Neural progenitor cell (in vitro differentiated cells): ENCODE measurements at places on chromosomes 16 and 17. TPM values are rescaled to one million over a fixed set of nuclear protein-coding genes. Genes with fewer than 3 reads are reported as not detected.
A peak's percentile ranks its signal among the peaks of the same experiment; 100 is the strongest.

DNA sequence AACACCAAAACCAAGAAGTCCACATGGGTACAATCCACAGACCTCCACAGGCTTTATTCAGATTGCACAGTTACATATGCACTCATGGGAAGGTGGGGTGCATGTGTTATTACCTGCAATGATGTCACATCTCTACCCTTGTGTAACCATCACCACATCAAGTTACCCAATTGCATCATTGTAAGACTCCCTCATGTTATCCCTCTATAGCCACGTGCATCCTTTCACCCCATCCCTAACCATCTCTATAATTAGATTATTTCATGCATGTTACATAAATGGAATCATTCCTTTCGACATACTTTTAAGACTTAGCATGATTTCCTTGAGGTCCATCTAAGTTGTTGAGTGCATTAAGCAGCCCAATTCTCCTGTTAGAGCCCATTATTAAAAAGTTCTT, 408.2 kb upstream of the C16orf82 start:
- H3K36me3 ChIP-seq = no peaks in the 10 kb centered on the region
- peaks cover 7% of the 10 kb centered on the region for H3K4me1 ChIP-seq
- H3K4me3 ChIP-seq = no peak overlapping the region
- no peak overlapping the region for H3K27ac ChIP-seq
- H3K27me3 ChIP-seq = no peaks in the 10 kb centered on the region
- DNase-seq = no peak

DNA sequence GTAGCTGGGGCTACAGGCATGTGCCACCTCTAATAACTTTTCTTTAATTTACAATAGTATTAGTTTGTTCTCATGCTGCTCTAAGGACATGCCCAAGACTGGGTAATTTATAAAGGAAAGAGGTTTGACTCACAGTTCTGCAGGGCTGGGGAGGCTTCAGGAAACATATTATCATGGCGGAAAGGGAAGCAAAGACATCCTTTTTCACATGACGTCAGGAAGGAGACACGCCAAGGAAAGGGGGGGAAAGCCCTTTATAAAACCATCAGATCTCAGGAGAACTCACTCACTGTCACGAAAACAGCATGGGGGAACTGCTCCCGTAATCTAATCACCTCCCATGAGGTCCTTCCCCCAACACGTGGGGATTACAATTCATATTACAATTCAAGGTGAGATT, 18.3 kb downstream of the IL4R start:
- H3K4me3 ChIP-seq = no peak overlapping the region
- H3K27me3 ChIP-seq = peaks cover 4% of the 10 kb centered on the region
- DNase-seq = no peak
- no peaks in the 10 kb centered on the region for H3K36me3 ChIP-seq

- peaks cover 42% of the 10 kb centered on the region for H3K4me1 ChIP-seq
- no peak overlapping the region for H3K27ac ChIP-seq
- no peak for DNase-seq
- no peaks in the 10 kb centered on the region for H3K27me3 ChIP-seq
- H3K36me3 ChIP-seq = no peaks in the 10 kb centered on the region
Observed at GRCh38 chr16:51527349-51527748, 376.3 kb upstream of the SALL1 start.

- H3K27me3 ChIP-seq = no peaks in the 10 kb centered on the region
- no peak overlapping the region for H3K27ac ChIP-seq
- H3K4me1 ChIP-seq = no peaks in the 10 kb centered on the region
- H3K36me3 ChIP-seq = no peaks in the 10 kb centered on the region
Observed at GRCh38 chr17:50765454-50766221, 1.7 kb downstream of the ANKRD40CL start.

DNA sequence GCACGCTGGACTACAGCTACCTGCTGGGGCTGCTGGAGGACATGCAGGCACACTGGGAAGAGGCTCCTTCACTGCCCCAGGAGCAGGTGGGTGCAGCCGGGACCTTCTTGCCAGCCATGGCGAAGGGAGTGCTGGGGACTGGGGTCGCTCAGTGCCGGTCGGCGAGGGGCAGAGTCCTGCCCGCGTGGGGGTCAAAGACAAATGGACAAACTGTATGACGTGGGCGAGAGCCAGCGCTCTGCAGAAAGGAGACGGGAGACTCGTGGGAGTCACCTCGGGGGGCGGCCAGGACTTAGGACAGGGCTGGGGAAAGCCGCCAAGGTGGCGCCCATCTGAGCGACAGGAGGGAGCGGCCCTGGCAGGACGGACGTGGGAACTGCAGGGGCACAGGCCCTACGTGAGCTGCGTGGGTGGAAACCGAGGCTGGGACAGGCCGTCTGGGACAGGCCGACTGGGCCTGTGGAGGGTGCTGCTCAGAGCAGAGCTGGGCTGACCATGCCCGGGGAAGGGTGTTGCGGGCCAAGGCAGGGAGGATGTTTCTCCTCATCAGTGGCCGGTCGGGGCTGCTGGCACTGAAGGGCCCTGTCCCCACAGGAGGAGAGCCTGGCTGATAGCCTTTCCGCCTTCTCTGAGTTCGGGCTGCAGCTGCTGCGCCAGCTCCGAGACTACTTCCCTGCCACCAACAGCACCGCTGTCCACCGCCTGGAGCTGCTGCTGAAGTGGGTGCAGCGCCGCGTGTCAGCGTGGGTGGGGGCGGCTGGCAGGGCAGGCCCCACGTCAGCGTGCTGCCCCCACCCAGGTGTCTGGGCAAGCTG, 8.0 kb downstream of the TSR3 start:
- peak overlapping the region; percentile 54 for H3K4me3 ChIP-seq
- no peak overlapping the region for H3K27ac ChIP-seq

GRCh38 chr17:20929334-20929733, 113.5 kb downstream of the USP22 start:
- DNase-seq = no peak
- H3K27ac ChIP-seq = no peak overlapping the region
- H3K4me3 ChIP-seq = no peak overlapping the region
- H3K36me3 ChIP-seq = peaks cover 5% of the 10 kb centered on the region
- no peaks in the 10 kb centered on the region for H3K27me3 ChIP-seq

- H3K36me3 ChIP-seq = no peaks in the 10 kb centered on the region
- no peaks in the 10 kb centered on the region for H3K27me3 ChIP-seq
- H3K27ac ChIP-seq = no peak overlapping the region
Observed at GRCh38 chr16:6200271-6200670, 1102.7 kb upstream of the EEF2KMT start.

DNA sequence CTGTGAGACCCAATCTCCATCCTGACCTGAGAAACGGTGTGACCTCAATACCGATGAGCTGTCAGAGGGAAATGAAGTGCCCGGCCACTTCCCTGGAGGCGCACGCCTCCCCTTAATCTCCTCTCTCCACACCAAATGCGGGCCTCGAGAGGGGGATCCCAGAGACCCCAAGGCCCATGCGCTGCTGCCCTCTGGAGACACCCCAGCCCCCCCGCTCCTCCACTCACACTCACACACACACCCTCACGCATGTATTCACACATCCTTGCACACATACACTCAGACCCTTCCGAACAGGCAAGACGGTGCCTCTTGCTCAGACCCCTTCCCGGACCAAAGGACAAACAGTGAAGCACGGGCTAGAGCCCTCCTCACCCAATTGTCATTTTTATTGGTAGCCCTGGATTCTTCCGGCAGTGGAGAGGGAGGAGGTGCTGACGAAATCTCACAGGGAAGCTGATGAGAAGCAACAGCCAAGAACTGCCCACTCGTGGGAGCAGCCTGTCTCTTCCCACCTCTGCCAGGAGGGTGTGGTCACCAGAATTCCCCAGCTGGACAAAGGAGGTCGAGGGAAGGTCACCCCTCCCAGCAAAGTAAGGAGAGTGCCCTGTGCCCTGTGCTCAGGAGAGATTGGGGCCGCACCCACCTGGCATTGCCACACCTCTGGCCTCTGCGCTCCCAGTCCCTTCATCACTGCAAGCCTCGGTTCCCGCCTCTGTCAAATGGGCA, 136.0 kb upstream of the TNRC6C start:
- H3K4me3 ChIP-seq = no peak overlapping the region
- H3K4me1 ChIP-seq = peaks cover 14% of the 10 kb centered on the region
- no peaks in the 10 kb centered on the region for H3K27me3 ChIP-seq
- no peaks in the 10 kb centered on the region for H3K36me3 ChIP-seq

GRCh38 chr17:2687074-2687418, 24.5 kb downstream of the CLUH start:
- no peak overlapping the region for H3K4me3 ChIP-seq
- H3K27me3 ChIP-seq = no peaks in the 10 kb centered on the region
- H3K4me1 ChIP-seq = no peaks in the 10 kb centered on the region
- DNase-seq = no peak

GRCh38 chr17:13576661-13577526, 24.8 kb downstream of the HS3ST3A1 start:
- H3K4me3 ChIP-seq = no peak overlapping the region
- H3K27ac ChIP-seq = no peak overlapping the region
- peaks cover 21% of the 10 kb centered on the region for H3K4me1 ChIP-seq

DNA sequence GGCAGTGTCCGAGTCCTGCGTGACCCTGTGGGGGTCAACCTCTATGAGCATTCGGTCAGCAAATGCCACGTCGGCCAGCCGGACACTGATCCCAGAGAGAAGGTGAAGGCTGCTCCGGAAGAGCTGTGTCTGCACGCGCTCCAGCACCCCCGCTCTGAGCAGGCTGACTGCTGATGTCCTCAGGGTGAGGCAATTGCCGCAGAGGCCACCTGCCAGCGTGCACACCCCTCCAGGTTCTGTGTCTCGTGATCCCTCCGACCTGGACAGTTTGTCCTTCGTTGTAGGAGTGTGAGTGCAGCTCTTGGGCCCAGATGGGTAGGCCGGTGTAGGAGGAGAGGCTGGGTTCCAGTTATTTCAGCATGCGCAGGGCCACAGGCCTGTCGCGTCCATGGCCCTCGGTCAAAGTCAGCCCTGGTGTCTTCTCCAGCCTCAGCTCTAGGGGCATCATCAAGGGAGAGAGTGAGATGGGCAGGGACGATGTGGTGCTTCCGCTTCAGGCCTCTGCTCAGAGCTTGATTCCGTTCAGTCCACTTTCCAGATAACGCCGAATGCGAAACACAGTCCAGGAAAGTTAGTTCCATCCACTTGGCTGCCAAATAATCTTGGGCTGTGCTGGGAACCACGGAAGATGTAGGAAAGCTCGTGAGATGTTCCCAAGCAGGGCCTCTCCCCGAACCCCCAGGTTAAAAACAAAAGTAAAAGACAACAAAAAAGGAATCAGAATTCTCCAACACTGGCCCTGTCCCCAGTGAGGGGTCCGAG, 15.1 kb upstream of the NCBP3 start:
- H3K27ac ChIP-seq = no peak overlapping the region
- H3K4me1 ChIP-seq = no peaks in the 10 kb centered on the region
- no peaks in the 10 kb centered on the region for H3K36me3 ChIP-seq
- no peak overlapping the region for H3K4me3 ChIP-seq

DNA sequence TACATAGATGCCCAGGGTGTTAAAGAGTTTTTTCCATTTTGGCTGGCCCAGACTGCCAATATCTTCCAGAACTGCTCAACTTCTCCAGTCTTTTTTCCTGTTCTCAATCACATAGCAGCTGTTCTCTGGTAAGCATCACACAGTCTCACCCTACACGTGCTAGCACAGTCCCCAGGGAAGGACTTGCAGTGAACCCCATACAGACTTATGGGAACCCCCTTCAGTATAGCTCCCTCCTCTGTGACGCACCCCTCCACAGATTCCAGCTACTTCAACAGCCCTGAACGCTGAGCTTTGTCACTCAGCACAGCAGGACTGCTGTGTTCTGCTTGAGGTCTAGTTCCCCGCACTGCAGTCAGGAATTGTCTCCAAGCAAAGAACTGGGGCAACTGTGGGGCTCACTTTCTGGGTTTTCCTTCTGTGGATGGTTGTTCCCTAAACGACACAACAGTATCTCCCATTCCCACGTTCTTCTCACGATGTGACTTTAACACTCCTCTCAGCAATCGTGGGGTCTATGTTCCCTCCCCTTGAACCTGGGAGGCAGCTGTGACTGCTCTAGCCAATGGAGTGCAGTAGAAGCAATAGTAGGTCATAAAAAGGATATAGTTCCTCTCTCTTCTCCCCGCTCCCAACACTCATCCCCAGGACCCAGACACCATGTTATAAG, 3.6 kb downstream of the MMP28 start:
- H3K36me3 ChIP-seq = no peaks in the 10 kb centered on the region
- no peak overlapping the region for H3K27ac ChIP-seq
- no peak for DNase-seq
- no peaks in the 10 kb centered on the region for H3K4me1 ChIP-seq

DNA sequence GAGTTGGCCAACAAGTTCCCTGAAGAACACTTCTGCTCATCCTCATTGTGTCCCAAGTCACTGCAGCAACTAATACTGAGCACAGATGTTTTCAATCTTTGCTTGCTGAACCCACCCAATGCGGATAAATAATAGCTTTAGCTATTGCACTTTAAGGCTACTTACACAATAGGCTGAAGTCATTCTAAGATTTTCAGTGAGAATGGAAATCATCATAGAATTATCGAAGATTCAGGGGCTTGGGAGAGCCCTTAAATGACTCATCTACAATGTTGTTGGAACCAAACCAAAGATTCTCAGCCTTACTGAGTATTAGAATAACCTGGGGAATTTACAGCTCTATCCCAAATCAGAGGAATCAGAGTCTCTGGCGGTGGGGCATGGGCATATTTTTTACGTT, 51.2 kb downstream of the SYCE1L start:
- no peaks in the 10 kb centered on the region for H3K27me3 ChIP-seq
- no peaks in the 10 kb centered on the region for H3K4me1 ChIP-seq
- DNase-seq = no peak
- no peaks in the 10 kb centered on the region for H3K36me3 ChIP-seq

DNA sequence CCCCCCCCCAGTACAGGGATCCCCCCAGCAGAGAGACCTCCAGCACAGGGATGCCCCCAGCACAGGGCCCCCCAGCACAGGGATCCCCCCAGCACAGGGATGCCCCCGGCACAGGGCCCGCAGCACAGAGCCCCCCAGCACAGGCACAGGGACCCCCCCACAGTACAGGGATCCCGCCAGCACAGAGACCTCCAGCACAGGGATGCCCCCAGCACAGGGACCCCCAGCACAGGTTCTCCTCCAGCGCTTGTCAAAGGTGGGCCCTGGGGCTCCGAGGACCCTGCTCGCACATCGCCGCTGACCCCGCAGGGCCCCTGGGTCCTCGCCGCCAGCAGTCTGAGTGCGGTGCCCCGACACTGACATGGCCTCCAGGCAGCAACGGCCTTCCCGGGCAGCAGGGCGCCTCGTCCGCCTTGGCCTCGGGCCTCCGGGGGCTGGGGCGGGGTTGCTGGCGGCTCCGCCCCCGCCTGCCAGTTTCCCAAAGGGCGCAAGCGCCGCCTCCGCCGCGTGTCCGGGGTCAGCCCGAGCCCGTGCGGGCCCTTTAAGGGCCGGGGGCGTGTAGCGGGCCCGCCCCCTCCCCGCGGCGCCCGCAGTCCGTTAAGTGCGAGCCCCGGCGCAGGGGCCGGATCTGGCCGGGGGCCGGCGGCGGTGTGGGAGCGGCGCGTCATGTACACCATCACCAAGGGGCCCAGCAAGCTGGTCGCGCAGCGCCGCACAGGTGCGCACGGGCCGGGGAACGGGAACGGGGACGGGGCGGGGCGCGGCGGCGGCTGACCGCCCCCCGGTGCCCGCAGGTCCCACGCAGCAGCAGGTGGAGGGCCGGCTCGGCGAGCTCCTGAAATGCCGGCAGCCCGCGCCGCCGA, at the start of gene MCRIP2:
Gene MCRIP2 (plus strand): TSS at position 503 of the 863 bp plus-strand sequence. CDS start 164 bp downstream, at position 667.
- H3K36me3 ChIP-seq = no peaks in the 10 kb centered on the region
- peak within 1 kb of the TSS; percentile 74 for H3K4me3 ChIP-seq
- no peak within 1 kb of the TSS for H3K27ac ChIP-seq
- peaks cover 17% of the 10 kb centered on the region for H3K4me1 ChIP-seq

The SYT17 gene
- total RNA-seq = 7.2 TPM in 2 replicates

The GLG1 gene
- 117 and 138 TPM in 2 replicates for total RNA-seq

The NME1 gene
- 89.5 and 95.1 TPM in 2 replicates for total RNA-seq

The MYL11 gene
- total RNA-seq = 0.68 and 4.1 TPM in 2 replicates

The MMP25 gene
- total RNA-seq = 0.58 and 0.62 TPM in 2 replicates
